ENCODE measurements at places on chromosomes 5 and 9. TPM values are rescaled to one million over a fixed set of nuclear protein-coding genes. Genes with fewer than 3 reads are reported as not detected.

DNA sequence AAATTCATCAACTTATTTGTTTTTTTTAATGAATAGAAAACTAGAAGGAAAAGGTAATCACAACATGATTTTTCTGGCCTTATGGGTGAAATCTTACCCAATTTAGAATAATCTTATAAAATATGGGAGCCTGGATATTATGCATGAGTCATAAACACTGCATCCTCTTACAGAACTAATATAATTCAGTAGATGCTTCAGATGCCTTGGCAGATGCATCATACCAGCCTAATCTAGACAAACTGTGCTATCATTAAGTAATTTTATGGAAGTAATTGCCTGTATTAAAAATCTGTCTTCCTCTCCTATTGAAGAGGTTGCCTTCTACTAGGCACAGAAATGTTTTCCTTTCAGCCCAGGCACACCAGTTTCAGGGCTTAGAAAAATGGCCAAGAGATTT is 2384.6 kb upstream of the WWC1 start:
- no peak for DNase-seq

DNA sequence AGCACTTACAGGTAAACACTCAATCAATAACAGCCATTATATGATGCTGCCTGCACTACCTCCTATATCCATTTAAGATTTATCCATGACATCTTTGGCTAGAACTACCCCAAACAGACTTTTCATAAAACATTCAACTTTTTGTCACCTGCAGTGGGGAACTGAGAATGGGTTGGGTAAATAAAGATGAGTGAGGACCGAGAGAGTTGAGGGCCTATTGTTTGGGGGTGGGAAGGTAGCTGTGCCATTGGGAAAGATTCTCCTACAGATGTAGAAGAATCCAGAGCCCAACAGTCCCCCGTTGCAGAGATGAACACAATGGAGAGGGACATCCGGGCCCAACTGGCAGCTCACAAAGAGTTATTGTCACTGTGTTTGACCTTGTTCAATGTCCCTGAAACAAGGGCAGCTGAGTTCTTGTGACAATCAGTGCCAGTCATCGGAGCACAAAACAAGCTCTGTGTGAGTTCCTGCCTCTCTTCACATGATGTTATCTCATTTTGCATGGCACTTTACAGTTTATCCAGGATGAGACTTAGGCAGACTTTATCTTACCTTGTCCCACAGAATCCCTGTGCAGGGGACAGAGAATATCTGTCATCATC is 11.5 kb upstream of the SLC31A2 start:
- no peak for DNase-seq

GRCh38 chr9:128731691-128732090 is 7.8 kb upstream of the ZDHHC12 start:
- DNase-seq, result no peak

- no peak for DNase-seq
Observed at GRCh38 chr9:133440874-133441273, 18.7 kb downstream of the ADAMTS13 start.

GRCh38 chr5:151047814-151048425 is 27.5 kb downstream of the GPX3 start:
- DNase-seq, result no peak

The SPOCK1 gene
- 31.4 TPM for total RNA-seq

Data from epithelial cell of proximal tubule (primary cell).